Aorta (tissue), 5 donors: ENCODE measurements at places on chromosomes 2 and 18.

GRCh38 chr2:61853086-61853846 is 594 bp downstream of the FAM161A start:
- no peak for DNase-seq

DNA sequence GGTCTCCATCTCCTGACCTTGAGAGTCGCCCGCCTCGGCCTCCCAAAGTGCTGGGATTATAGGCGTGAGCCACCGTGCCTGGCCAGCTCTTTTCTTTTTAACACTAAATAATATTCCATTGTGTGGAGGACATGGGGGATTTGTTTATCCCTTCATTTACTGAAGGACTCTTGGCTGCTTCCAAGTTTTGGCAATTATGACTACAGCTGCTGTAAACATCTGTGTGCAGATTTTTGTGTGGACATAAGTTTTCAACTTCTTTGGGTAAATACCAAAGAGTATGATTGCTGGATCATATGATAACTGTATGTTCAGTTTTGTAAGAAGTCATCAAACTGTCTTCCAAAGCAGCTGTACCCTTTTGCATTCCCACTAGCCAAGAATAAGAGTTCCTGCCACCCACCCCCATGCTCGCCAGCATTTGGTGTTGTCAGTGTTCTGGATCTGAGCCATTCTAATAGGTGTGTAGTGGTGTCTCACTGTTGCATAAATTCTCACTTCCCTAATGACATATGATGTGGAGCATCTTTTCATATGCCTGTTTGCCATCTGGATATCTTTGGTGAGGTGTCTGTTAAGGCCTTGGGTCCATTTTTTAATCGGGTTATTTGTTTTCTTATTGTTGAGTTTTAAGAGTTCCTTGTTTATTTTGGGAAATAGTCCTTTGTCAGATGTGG is 52.2 kb downstream of the TNFRSF11A start:
- DNase-seq: no peak

DNA sequence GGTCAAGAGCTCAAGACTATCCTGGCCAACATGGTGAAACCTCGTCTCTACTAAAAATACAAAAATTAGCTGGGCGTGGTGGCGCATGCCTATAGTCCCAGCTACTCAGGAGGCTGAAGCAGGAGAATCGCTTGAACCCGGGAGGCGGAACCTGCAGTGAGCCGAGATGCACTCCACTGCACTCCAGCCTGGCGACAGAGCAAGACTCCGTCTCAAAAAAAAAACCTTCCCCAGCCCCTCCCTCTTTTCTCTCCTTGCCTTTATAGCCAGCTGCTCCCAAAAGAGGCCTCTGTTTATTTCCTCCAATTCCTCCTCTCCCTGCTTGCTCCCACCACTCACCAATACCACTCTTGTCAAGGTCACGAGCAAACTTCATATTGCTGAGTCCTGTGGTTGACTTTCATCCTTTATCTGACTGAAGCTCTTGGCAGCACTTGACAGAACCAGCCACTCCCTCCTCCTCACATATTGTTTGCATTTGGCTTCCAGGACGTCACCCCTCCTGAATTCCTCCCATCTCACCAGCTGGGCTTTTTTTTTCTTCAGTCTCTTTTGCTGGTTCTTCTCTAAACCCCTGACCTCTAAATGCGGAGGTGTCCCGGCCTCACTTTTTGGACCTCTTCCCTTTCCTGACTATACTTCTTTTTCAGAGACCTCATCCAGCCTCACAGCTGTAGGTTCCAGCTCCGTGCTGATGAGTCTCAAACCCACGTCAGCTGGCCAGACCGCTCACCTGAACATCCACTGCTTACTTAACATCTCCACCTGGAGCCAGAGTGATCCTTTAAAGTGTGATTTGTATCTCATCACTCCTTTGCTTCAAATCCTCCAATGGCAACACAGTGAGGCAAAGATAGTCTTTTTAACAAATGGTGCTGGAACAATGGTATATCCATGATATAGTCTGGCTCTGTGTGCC is 84.6 kb upstream of the CAB39 start:
- no peak for DNase-seq

GRCh38 chr2:192010073-192010472 is 163.2 kb upstream of the CAVIN2 start:
- no peak for DNase-seq

- DNase-seq: no peak
Observed at GRCh38 chr18:22368021-22368420, 49.7 kb downstream of the CTAGE1 start.

GRCh38 chr2:48107326-48107925 is 201.1 kb upstream of the FBXO11 start:
- no peak for DNase-seq

DNA sequence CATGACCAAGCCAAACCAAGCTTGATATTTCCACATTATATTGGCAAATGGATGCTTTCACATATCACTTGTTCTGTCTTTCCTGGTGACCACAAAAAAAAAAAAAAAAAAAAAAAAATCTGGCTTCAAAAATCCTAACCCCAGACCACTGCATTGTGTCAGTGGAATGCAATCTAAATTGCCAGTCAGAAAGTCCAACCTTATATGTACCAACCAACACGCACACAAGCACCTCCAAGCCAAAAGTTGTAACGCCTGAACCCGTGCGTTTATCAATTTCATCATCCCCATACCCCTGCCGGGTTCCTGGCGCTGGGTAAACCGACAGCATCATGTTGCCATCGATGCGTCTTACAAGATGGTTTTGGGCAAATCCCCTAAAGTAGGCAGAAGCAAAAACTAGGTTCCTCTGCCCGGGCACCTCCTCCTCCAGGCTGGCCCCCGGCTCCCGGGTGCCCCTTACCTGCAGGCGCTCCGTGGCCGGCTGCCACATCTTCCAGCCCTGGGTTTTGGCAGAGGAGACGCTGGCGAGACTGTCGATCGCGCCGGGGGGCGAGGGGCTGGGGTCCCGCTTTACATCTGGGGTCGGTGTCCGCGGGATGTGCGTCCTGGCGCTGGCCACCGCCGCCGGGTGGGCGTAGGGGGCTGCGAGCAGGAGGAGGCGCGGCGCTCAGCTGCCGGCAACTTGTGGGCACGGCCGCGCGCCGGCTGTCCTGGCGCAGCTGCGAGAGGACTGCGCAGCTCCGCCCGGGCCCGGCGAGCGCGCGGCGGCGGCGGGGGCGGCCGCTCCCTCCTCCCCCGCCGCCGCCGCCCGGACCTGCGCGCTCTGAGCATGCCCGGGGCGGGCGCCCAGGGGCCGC is at the start of gene PID1:
Gene PID1 (minus strand): TSS at position 737 of the 860 bp plus-strand sequence. CDS start 244 bp downstream, at position 493.
- peak; percentile 59 for DNase-seq

DNA sequence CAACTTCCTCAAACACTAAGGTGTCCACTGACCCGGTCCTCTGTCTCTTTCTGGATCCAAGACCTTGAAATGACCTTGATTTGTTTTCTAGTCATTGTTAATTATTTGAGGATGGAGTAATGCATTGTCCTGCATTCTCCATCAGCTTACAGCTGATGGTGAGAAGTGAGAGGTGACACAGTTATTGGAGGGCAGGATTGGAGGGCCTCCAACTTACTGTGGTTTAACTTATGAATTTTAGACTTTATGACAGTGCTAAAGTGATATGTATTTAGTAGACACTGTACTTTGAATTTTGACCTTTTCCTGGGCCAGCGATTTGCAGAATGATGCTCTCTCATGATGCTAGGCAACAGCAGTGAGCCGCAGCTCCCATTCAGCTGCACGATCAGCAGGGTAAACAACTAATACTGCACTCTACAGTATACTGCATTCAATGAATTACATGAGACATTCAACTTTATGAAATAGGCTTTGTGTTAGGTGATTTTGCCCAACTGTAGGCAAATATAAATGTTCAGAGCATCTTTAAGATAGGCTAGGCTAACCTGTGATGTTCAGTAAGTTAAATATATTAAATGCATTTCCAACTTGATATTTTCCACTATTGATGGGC is 200.0 kb upstream of the MEX3C start:
- no peak for DNase-seq

DNA sequence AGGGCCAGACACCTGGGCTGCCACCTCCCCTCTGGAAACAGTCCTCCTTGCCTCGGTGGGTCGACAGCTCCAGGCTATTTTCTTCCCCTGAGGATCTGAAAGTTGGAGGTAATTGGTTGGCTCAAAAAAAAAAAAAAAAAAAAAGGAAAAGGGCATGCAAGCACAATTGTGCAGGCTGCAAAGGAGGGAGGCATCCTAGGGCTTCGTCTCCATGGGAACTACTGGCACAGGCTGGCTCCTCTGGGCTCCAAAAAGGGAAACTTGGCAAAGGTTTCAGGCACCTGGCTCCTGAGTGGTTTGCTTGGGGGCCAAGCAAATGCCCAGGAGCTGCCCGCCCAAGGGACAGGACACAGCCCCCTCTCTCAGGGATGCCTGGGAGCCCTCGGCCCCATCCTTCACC is 1.1 kb upstream of the KCNIP3 start:
- no peak for DNase-seq
